Germinal center (tissue), 1 donor: ENCODE measurements at places on chromosomes 5 and 9.

GRCh38 chr5:44046619-44047364 is 342.4 kb downstream of the FGF10 start:
- no peak for DNase-seq

DNA sequence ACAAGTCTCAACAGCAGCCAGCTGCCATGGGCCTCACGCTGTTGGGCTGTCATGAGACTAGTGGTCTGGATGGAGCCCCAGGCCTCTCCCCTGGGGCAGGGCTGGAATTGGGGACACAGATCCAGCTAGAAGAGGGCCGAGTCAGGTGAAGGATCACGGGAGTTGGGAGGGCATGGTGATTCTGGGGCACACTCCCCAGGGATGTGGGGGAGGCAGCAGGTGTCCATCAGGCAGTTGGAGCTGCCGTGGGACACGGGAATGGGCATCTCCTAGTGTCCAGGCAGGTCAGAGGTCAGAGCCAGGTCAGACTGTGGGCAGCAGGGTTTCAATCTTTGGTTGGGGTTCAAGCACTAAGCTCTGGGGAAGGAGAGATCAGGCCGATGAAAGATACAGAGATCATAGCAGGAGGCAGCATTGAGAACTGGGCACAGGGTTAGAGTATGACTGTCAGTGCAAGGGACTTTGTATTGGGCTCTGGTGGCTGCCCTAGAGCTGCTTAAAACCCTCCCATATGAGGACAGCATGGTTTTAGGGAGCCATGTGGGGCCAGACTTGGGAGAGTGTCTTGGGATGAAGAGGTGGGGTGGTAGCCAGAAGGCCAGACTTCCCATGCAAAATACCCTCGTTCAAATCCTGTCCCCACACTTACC is 59.2 kb downstream of the ARHGEF37 start:
- DNase-seq: no peak

DNA sequence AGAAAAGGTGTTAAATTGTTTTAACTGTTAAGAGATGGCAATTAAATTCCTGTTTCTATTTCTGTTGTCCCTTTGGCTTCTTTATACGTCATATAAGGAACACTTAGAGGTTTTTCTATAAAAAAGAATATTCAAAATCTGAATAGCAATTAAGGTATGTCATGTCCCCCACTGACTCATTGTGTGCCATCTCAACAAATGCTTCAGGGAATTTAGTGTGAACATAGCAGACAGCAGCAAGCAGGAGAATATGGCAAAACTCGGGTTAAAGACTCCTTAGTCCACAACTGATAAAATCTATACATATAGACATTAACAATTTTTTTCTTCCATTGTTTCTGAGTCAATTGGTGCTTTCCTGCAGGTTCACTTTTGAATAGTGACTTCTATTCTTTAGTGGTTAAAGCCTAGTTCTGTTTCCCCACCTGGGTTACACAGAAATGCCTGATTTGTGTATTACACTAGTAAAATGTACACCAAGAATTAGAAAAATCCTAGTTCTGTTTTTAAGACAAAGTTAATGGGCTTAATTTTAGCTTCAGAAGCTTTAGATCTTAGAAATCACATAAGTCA is 17.9 kb upstream of the RPS23 start:
- DNase-seq: no peak

DNA sequence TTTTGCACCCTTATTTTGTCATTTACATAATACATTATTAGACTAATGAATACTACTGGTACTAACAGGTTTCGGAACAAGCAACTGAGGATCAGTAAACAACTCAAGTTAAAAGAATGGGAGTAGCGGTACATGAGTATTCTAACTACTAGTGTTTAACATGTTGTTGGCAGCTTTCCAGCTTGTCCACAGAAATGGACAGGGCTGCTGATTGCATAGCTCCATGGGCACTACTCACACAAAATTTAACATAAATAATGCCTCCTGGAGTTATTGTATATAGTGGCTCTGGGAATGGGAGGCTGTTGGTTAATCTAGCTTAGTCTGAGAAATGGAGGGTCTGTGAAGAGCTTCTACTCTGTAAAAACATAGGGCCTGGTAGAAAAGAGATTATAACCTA is 6.7 kb downstream of the NCBP1 start:
- no peak for DNase-seq

DNA sequence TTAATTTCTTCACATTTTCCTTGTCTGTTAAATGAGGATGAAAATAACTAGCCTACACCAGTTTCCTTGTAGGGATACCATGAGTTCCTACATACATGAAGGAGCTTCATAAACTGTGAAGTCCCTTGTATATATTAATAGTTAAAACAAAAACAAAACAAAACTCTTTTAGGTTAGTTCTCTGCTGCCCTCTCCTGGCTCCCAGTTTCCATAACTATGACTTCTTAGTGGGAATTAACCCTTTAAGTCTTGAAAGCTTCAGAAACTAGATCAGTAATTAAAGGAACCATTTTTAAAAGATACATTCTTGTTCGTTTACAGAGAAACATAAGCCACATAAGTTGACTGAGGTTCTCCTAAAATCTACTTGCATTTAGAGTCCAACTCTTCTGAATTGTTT is 500.0 kb upstream of the C9orf72 start:
- no peak for DNase-seq

- no peak for DNase-seq
Measured at GRCh38 chr5:148932355-148932935, 106.0 kb downstream of the ADRB2 start.
